HCEC 1CT (cell line): ENCODE measurements at places on chromosomes 11 and 22.

- peak; percentile 26 for DNase-seq
Observed at GRCh38 chr11:19311308-19312030, 70.7 kb upstream of the E2F8 start.

GRCh38 chr11:40513281-40513680, 946.2 kb downstream of the LRRC4C start:
- DNase-seq, result no peak

GRCh38 chr22:33654173-33654895, 265.9 kb downstream of the LARGE1 start:
- no peak for DNase-seq

DNA sequence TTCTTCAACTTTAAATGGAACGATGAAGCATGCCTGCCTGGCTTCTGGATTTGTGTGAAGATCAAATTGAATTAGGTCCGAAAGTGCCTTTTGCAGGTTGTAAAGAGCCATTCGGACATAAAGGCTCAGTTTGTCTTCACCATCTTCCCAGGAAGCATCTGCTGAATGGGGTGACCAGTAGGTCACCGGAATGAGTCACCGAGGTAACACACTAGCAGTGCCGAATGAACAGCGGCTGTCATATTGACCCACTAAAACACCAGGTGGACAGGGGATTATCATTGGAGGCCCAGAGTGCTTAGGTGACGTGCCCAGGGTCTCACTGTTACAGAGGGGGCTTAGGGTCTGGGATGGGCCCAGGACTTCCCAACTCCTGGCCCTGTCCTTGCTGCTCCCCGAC, 43.1 kb upstream of the MYH9 start:
- no peak for DNase-seq

DNA sequence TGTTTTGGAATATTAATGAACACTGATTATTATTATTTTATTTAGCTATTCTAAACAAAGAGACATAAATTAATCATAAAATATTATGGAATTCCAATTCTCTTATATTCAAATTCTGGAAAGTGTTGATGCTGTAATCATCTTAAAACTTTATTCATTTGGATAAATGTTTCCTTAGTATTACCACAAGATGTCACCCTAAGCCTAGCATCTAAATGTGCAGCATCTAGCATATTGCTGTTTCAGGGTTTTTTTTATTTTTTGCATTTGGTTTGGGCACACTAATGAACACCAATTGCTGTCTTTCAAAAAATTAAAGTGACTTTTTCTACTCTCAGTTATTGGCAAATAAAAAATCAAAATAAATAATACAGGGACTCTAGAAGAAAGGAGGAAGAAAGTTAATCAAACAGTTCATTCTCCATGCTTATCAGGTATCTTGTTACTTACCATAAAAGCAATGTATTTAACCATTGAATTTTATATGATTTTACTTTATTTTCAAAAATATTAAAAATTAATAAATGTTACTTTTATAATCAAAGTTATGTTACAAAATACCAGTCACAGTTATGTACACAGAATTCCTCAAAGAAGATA, 31.8 kb downstream of the DLG2 start:
- peak; percentile 60 for DNase-seq

GRCh38 chr22:50696251-50696798, 23.7 kb downstream of the SHANK3 start:
- no peak for DNase-seq

DNA sequence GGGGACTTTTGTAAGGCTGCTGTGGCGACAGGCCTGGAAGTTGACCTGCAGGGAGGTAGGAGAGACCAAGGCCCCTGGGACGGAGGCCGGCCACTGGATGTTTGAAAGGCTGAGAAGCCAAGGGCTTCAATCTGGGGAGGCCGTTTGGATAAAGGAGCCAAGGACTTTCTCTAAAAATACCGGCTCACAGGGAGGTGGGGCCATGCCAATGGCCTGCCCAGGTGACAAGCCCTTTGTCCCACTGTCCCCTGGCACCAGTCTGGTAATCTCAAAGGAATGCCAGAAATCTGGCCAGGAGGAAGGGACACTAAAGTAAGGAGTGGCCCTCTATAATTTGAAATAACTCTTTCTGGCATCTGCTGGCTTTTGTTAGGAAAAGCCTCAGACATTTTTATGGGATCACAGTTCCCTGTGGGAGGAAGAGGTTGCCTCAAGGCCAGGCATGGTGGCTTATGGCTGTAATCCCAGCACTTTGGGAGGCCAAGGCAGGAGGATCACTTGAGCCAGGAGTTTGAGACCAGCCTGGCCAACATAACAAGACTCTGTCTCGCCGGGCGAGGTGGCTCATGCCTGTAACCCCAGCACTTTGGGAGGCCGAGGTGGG, 1.9 kb upstream of the CHKA start:
- no peak for DNase-seq

GRCh38 chr11:88448131-88448670, 110.7 kb upstream of the CTSC start:
- no peak for DNase-seq

- no peak for DNase-seq
Observed at GRCh38 chr11:8910649-8911026, 351 bp upstream of the AKIP1 start.

GRCh38 chr11:40445391-40445790, 1014.1 kb downstream of the LRRC4C start:
- no peak for DNase-seq

DNA sequence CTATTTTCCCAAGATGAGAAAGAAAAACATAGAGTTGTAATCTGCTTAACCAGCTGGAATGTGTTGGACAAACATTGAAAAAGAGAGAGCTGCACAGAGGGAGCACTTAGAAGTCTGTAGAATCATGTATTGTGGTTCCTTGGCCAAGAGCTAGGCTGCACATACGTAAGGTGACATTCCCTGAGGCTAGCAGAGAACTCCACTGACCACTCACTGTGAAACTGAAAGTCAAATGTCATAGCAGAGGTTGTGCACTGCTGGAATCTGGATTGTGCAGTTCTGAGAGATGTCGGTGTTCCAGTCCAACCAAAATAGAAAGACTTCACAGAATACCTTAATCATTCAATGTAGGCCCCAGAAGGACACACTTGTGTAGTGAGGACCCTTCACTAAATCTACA, 772.8 kb upstream of the RAG2 start:
- no peak for DNase-seq

GRCh38 chr11:35337914-35338305, 81.4 kb downstream of the SLC1A2 start:
- DNase-seq, result peak; percentile 21

- peak; percentile 76 for DNase-seq
Observed at GRCh38 chr22:29306835-29307595, 565 bp downstream of the GAS2L1 start.

- DNase-seq, result no peak
Observed at GRCh38 chr11:20000351-20001134, 159.7 kb downstream of the DBX1 start.

- no peak for DNase-seq
Observed at GRCh38 chr11:108734956-108735559, 70.2 kb downstream of the DDX10 start.

GRCh38 chr11:7292922-7293321, 41.2 kb downstream of the SYT9 start:
- no peak for DNase-seq

DNA sequence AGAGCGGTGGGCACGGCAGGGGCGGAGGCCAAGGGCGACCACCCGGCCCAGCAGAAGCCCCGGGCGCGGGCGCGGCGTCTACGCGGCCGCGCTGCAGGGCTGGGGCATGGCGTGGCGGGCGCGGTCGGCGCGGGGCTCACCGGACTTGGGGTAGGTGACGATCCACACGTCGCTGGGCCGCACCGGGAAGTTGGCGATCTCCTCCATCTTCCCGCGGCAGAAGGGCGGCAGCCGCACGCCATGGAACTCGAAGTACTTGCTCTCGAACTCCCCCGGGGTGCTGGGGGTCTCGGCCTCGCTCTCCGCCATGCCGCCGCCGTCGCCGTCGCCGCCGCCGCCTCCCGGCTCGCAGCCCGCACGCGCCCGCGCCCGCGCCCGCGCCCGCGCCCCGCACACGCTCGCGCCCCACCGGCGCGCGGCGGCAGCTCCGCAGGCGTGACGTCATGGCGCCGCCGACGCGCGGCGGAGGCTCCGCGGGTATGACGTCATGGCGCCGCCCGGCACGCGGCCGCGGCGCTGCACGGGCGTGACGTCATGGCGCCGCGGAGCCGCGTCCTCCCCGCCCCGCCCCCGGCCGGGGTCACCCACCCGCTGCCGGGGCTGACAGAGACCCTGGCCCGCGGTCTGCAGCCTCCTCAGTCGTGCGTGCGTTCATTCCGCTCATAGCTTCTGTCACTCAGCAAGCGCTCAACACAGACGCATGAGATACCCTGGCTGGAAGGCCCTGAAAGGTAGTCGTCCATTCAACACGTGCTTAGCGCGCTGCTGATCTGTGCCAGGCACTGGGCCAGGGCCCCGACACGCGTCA, at the start of gene SULT4A1:
Gene SULT4A1 (minus strand): TSS at position 440 of the 808 bp plus-strand sequence. CDS start 131 bp downstream, at position 309.
- no peak for DNase-seq

DNA sequence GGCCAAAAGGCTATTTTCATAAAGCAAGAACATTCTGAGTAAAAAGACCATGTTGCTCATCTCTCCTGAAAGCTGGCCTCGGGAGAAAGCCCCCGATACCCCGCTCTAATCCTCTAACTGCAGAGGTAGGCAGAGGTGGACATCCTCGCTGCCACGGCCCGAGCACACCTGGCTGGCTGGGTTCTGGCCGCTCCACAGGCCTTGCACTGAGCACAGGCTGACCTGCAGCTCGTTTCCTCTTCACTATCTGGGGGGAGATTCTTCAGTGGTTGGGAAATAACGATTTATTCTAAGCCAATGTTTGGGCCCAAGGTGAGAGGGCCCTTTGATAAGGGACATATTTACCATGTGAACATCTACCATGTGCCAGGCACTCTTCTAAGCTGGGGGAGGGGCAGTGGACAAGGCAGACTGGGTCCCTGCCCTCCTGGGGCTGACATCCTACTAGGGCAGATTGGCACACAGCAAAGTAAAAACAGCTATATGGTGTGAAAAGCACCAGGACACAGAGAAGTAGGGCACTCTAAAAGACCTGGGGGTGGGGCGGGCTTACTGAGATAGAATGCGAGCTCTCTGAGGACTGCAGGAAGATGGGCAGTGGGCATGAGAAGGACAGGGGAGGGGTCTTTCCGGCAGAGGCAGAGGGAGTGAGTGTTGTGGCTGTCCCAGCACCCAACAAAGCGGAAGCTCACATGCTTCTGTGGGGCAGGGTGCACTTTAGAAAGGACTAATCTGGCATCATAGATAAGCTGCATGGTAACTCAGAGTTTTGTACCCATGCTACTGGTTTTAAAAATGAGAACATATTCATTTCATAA, 65.5 kb upstream of the ARFGAP3 start:
- DNase-seq, result no peak

GRCh38 chr11:8281266-8281665, 17.6 kb upstream of the LMO1 start:
- DNase-seq, result no peak

- no peak for DNase-seq
Observed at GRCh38 chr11:2870969-2871680, 14.4 kb downstream of the CDKN1C start.

DNA sequence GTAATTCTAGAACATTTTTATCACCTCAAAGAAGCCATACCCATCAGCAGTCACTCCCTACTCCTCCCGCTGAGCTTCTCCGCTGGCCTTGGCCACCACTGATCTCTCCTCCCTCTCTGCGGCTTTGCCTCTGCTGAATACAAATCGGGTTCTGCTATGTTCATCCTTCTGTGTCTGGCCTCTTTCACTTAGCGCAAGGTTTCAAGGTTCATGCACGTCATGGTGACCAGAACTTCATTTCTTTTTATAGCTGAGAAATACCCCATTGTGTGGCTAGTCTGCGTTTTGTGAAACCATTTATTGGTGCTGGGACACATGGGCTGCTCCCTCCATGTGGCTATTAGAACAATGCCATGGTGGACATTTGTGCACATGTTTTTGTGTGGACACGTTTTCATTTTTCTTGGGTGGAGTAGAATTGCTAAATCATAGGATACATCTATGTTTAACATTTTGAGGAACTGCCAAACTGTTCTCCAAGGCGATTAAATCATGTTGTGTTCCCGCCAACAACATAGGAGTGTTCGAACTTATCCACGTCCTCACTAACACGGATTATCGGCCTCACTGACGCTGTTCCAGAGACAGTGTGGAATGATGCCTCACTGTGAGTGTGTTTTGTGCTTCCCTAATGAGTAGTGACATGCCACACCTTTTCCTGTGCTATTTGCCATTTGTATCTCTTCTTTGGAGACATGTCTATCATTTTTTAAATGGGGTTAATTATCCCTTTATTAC, 24.2 kb upstream of the KRTAP5-6 start:
- no peak for DNase-seq

DNA sequence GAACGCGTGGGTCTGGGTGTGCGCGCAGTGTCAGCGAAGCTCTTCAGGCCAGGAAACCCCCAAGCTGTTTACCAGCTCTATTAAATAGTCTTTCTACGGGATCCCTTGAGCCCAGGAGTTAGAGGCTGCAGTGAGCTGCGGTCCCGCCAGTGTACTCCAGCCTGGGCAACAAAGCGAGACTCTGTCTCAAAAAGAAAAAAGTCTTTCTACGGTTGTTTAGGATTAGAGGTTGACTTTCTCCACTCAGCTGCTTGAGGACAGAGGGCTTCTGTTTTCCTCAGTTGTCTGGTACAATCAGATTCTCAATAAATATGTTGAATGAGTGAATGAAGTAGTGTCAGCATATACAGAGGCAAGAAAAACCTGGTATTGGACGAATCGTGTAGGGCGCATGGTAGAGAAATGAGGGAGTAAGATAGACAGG, 619 bp downstream of the SART1 start:
- DNase-seq, result no peak

GRCh38 chr11:119684361-119685110, 44.5 kb downstream of the NECTIN1 start:
- peak; percentile 77 for DNase-seq

GRCh38 chr11:84145616-84146185, 859.5 kb upstream of the CCDC90B start:
- DNase-seq, result no peak
